ENCODE measurements at places on chromosomes 6 and 20. TPM values are rescaled to one million over a fixed set of nuclear protein-coding genes. Genes with fewer than 3 reads are reported as not detected.

The RHAG gene
- total RNA-seq, result not detected

The EDN1 gene
- total RNA-seq, result 4.0 TPM

The EDEM2 gene
- 27.9 TPM for total RNA-seq

The RBM39 gene
- 217 TPM for total RNA-seq

The BHLHE23 gene
- total RNA-seq, result not detected

The HLA-DOB gene
- total RNA-seq, result 0.69 TPM

The CFAP206 gene
- 0.48 TPM for total RNA-seq

The MCCD1 gene
- not detected for total RNA-seq

The OR2H2 gene
- total RNA-seq, result not detected

The SLC17A3 gene
- total RNA-seq, result not detected

The SPDEF gene
- total RNA-seq, result not detected

The IL17A gene
- not detected for total RNA-seq

The GRM1 gene
- not detected for total RNA-seq

The SLC22A7 gene
- not detected for total RNA-seq

The KCNK5 gene
- total RNA-seq, result 0.76 TPM
